ENCODE measurements at places on chromosomes 5 and 9.

GRCh38 chr5:77642738-77643653, 4.5 kb upstream of the OTP start:
- no peak for DNase-seq

DNA sequence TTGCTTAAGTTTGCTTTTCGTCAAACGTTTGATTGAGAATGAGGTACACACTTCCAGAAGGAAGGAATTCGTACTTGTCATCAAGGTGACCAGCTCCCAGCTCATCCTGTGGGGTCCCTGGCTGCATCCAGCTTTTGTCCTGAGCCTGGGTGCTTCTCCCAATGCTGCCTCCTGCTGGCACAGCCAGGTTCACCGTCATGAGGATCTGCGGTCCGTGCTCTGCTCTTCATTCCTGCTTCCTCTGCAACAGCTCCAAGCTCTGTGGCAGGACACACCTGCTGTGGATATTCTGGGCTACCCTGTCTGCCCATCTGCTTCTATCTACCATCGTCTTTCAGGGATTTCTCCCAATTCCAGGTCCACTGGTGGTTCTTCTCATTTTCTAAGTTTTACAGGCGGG, 13.3 kb upstream of the UBE2QL1 start:
- DNase-seq = no peak

- no peak for DNase-seq
These were observed 31.2 kb downstream of the BNIP1 start for GRCh38 chr5:173175523-173175922.

DNA sequence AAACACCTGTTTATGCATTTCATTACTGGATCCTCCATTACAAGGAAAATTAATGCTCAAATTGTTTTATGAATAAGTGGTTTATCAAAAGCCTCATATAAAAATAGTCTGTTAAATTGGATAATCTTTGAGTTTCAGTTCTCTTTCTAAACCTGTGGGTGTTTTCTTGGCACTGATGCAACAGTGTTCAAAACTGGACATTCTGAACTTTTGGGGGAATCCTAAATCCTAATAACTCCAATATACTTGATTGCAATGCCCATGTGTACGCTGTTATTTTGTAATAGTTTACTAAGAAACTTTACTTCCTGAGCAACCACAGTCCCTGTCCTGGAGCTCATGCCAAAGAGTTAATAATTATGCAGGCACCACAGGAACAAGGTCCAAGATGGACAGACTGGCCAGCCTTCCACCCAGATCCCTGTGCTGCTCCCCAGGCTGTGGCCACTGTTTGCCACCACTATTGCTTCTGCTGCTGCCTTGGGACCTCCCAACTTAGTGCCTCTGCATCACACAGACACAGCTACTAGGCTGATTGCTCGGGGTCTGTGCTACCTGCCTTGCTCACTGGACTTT, 14.0 kb downstream of the IRGM start:
- no peak for DNase-seq

DNA sequence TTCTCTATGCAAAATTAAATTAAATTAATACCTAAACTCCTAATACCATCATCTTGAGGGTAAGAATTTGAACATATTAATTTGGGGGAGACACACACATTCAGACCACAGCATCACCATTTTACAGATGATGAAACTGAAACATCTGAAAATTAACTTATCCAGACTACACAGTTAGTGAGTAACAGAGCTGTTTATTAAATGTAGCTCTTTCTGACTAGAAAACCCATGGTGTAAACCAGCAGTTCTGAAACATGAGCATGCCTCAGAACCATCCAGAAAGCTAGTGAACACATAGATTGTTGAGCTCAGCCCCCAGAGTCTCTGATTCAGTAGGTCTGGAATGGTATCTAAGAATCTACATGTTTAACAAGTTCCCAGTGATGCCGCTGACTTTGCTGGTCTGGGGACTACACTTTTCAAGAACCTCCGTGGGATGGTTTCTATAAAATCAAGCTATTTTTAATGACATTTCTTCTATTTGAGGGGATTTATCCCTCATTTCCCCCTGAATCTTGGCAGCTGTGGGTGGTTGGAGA, 113.5 kb downstream of the RORB start:
- no peak for DNase-seq

GRCh38 chr5:178793151-178793550, 62.7 kb upstream of the ZNF354A start:
- no peak for DNase-seq

- DNase-seq = no peak
These were observed 373.7 kb downstream of the ARL15 start for GRCh38 chr5:53936481-53937352.

DNA sequence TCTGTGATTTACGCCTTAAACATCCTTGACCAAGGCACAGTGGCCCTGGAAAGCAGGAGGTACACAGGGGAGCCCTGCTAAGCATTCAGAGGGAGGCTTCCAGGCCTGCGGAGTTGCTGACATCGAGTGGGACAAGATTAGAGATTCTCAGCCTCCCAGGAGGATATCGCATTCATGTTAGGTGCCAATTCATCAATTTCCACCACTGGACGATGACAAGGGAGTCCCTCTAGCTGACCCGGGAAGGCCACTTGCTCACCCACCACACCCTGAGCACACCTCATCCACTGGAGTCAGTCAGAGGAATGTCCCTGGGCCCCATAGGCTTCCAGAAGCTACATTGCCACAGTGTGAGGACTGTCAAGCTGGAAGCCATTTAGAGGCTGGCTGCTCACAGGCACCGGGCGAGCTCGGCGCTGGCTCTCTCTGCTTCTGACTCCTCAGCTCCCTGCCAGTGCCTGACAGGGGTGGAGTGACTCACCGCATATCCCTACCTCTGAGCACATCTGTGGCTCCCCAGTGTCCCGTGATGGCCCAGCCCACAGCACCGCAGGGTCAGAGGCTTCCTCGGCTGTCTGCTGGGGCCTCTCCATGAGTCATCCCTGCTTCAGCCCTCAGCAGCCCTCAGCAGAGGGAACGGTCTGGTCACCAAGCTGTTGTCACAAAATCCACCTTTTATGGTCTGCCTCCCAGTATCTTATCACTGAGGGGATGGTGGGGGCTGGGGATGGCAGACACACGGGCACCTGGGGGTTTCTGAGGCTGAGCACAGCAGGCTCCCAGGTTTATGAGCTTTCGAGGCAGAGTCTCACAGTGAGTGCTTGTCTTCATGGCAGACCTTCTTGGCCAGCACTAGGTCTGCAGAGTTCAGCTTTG, 117.5 kb downstream of the ZNF608 start:
- no peak for DNase-seq

DNA sequence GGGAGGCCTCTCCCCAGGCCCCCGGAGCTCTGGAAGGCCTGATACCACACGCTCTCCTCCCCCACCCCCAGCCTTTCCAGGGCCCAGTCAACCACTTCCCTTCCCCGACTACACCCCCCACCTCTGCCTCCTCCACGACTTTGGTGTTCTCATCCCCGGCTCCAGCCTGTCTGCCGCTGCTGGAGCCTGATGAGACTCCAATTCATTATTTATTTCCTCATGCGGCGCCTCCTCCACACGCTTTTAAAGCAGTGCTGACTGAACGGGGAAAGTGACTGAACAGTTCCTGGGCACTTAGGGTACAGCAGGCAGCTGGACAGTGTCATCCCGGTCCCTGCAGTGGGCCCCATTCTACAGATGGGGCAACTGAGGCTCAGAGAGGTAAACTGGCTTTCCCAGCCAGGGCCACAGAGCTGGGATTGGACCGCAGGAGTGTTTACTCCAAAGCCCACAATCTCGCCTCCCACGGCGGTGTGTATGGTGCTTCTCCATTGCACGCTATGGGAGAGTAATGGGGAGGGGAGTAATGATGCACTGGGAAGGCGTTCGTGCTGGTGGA, 15.9 kb upstream of the RPL26L1 start:
- DNase-seq = no peak

- no peak for DNase-seq
These were observed 172.8 kb upstream of the PLCXD3 start for GRCh38 chr5:41683181-41683580.

DNA sequence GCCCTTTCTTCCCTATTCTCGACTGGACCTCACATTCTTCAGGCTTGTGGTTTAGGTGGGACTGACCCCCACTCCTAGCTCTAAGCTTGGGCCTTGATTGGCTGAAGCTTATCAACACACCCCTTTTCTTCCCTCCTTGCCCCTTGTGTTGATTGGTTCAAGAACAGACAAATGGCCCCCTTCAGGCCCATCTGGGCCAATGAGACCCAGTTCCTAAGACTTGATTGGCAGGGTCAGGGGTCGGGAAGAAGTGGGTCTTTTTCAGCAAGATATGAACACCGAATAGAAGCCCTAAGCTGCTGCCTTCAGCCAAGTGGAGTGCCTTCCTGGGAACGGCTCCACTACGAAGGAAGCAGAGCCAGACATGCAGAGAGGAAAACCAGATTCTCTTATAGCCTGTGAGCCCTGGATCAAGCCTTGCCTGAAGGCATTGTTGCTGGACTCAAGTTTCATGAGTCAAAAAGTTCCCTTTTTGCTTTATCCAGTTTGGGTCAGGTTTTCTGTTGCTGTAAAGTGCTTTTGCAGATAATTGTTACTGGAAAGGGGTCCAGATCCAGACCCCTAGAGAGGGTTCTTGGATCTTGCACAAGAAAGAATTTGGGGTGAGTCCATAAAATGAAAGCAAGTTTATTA, 22.4 kb upstream of the NCS1 start:
- no peak for DNase-seq

- no peak for DNase-seq
These were observed 43.1 kb downstream of the PTCD2 start for GRCh38 chr5:72363166-72363802.

DNA sequence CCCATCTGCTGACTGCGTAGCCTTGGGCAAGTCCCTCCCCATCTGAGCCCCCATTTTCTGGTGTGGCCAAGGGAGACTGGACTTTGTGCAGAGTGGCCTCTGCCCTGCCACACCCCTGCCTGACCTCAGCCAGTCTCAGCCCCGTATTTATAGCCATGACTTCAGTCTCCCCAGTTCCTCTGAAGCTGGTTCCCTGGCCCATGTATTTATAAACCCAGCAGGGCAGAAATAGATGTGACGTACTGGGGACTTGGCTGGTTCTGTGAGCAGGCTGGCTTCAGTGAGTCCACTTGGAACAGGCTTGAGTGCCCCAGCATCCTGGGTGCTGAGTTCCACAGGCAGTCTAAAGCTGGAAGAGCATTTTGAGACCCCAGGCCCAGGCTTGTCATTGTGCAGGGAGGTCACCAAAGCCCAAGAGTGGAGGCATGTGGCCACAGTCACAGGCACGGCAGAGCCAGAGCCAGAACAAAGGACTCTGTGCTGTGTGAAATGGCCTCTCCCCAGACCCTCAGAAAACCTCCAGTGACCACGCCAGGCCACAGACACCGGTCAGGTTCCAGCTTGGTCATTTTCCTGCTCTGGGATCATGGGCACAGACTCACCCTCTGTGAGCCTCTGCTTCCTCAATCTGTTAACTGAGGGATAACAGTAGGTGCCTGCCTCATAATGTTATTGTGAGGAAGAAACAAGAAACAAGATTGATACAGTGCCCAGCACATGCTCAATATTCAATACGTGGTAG, 30.4 kb upstream of the SYNPO start:
- DNase-seq = no peak

GRCh38 chr5:64190562-64191306, 25.1 kb downstream of the RNF180 start:
- no peak for DNase-seq

DNA sequence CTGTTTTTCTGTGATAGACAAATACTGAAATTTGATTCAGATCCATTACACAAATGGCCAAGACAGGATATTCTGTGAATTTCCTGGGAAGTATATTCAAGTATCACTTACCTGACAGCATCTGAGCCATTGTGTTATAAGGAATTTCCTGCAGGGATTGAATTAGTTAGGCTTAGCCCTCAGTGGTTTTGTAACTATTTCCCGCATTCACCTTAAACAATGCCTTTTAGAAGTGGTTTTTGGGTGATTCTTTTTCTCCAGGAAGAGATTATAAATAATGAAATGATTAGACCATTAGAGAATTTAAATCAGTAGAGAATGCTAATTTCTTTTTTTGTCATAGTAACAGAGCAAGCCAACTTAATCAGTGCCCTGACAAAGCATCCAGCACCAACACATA, 30.6 kb downstream of the ITGA1 start:
- DNase-seq = no peak

GRCh38 chr5:170545811-170546210, 42.0 kb downstream of the KCNIP1 start:
- DNase-seq = no peak

DNA sequence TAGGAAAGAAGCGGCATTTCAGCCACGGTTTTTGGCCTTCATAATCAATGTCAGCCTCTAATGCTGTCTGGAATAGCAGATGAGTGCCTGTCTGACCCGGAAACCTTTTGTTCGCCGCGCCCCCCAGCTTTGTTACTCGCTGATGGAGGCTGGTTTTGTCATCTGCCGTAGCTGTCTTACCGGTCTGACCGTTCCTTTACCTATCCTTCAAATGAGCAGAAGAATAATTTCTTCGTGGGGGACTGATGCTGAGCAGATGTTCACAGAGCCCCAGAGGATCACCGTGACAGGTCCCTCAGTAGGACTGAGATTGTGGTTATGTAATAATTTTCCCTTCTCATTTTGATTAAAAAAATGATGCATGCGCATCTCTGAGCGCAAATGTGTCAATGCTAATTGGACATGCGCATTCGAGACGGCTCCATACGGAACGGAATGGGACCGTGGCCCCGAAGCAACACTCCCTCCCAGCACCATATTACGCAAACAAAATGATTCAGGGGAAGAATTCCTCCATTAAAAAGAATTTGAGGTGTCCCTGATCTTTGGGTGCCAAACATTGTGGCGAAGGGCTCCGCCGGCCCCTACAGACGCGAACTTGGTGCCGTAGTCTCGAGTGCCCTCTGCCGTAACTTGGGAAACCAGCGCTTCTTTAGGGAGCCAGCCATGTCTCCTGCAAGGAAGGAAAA, 27.6 kb downstream of the TLX3 start:
- DNase-seq = peak; percentile 11

- DNase-seq = no peak
These were observed 30.6 kb upstream of the SMU1 start for GRCh38 chr9:33106827-33107621.

- peak; percentile 22 for DNase-seq
These were observed 25.7 kb downstream of the PDGFRB start for GRCh38 chr5:150129813-150130492.

DNA sequence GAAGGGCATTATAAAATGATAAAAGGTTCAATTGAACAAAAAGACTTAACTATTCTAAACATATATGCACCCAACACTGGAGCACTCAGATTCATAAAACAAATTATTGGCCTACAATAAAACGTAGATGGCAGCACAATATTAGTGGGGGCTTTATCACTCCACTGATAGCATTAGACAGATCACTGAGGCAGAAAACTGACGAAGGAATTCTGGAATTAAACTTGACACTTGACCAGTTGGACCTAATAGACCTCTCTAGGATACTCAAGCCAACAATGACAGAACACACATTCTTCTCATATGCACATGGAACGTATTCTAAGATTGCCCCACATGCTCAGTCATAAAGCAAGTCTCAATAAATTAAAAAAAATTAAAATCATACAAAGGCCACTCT, 18.4 kb upstream of the C9orf72 start:
- no peak for DNase-seq

- DNase-seq = no peak
These were observed 28.1 kb downstream of the NEK6 start for GRCh38 chr9:124285903-124286291.
